Occipital lobe (tissue), 3 donors: ENCODE measurements at places on chromosomes 6 and 20. TPM values are rescaled to one million over a fixed set of nuclear protein-coding genes. Genes with fewer than 3 reads are reported as not detected.

DNA sequence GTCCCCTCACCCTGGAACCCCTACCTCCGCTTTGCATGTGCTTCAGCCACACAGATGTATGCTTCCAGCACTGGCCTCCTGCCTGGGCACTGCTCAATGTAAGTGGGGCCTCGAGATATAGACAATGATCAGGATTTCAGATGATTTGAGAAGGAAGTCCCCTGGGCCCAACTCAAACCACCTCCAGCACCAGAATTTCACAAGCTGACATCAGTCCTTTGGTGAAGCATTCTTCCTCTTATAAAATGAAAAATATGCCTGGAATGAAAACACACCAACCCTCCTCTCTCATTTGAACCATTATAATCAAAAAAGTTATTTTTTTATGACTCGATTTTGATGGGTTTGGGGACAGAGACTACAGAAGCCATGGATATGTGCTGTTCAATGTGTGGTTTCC lies 48.5 kb downstream of the BTBD3 start:
- no peak for DNase-seq

DNA sequence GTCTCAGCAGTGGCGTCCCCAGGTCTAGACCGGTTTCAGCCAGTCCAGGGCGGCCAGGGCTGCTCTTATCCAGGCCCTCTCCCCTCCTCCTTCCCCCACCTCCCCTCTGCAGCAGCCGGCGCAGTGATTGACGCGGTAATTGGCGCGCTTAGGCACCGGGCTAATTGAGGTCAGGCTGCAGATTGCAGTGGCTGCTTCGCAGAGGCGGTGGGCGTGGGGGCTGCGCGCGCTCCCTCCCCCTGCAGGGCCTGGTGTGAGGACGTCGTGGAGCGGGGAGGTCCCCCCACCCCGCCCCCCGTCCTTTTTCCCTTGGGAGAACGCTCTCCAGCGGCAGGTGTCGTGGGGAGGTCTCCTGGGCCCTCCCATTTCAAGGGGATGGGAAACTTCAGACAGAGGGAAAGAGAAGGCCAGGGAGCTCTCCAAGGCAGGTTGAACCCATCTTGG lies 70.4 kb upstream of the BLCAP start:
- no peak for DNase-seq

DNA sequence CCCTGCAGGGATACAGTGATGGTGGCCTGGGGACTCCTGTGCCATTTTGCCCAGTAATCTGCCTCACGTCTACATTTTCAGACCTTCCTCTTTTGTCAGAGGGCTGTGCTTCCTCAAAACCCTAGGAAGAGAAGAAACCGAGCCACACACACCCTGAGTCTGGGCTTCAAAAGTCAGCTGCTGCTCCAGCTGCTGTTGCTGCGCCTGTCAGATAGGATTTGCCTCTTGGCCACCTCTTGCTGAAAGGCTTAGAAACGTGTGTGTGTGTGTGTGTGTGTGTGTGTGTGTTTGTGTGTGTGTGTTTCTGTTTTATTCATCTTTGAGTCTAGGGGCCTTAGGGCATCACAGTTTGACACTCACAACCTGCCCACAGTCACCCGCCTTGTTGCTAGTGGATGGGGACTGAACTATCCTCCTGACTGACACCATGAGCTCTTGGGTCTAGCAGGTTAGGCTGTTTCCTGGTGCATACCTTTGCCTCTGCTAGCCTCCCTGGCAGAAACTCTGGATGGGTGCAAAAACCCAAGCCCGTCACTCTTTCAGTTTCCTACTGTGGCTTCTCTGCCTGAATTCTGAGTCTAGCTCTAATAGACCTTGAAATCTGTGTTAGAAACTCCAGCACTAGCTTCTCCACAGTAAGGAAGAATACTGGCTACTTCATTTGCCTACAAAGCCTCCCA lies 94.9 kb upstream of the CEP85L start:
- DNase-seq = no peak

DNA sequence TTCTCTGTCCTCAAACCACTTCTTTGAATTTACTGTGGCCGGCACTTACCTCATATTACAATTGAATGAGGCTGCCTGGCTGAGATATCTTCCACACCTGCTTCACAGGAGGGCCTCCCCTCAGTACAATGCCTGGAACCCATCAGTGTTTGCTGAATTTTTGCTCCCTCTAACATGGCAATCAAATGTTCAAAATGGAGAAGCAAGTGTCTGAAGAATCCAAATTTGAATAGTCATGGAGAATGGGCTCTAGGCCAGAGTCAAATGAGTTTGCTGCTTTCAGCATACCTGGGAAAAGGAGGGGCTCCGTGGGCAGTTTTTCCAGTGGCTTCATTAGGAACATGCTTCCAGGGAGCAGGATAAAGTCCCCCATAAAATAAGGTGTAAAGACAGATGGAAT lies 564.8 kb downstream of the UTRN start:
- no peak for DNase-seq

- DNase-seq = peak; percentile 9
These were observed 39.9 kb downstream of the SLC52A3 start for GRCh38 chr20:728256-728944.

The CD83 gene
- total RNA-seq = 22.0 TPM
